SW 1271 (cell line): ENCODE measurements at places on chromosomes 5 and 9.

- DNase-seq: no peak
Observed at GRCh38 chr9:129968690-129969485, 74.1 kb downstream of the FNBP1 start.

- no peak for DNase-seq
Observed at GRCh38 chr5:109836280-109836679, 146.6 kb downstream of the MAN2A1 start.

- no peak for DNase-seq
Observed at GRCh38 chr5:1743061-1743768, 56.4 kb downstream of the MRPL36 start.

DNA sequence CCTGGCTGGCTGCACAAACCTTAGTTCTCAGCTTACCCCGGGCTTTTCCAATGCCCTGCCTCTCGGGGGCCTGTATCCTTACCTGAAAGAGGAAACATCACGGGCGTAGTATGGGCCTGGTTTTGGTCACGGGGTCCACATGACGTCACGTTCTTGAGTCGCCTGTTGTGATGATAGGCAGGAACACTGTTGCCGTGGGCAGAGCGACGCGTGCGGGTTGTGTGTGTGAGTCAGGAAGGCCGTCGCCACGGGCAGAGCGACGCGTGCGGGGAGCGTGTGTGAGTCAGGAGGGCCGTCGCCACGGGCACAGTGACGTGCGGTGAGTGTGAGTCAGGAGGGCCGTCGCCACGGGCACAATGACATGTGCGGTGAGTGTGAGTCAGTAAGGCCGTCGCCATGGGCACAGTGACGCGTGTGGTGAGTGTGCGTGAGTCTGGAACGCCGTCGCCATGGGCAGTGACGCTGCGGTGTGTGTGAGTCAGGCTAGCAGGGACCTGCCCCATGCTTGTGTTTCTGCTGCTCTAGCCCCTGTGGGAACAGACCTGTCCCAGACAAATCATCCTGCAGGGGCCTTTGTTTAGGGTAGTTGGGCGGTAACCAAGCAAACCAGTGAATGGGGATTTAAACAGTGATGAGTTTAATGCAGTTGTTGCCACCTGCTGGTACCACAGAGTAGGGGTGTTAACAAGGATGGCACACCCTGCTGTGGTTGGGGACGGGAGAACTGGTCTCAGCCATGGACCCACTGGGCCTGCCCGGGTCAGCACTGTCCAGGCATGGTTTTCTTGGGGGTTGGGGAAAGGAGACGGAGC, 19.8 kb downstream of the TRIP13 start:
- DNase-seq: peak; percentile 43

GRCh38 chr9:126631254-126631653, 17.5 kb downstream of the LMX1B start:
- DNase-seq: no peak

DNA sequence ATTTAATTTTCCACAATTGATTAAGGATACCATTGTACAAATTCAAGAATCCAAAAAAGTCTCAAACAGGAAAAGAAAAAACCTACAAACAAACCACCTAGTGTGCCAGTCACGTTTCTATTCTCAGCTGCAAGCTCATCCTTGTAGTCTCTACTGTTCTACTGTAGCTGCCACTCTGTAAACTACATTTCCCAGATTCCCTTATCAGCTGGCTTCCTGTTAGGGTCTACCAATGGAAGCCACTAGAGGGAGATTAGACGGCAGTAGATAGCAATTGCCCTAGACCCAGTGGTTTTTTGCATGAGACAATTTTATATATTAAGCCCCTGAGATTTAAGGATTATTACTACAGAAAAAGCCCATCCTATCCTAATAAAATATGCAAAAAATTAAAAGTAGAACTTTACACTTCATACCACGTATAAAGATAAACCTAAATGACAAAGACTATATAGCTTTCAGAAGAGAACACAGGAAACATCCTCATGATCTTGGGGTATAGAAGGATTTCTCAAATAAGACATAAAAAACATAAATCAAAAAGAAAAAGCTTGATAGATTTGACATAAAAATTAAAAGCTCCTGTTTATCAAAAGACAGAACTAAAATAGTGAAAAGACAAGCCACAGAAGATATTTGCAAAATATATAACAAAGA, 37.4 kb downstream of the P4HA2 start:
- DNase-seq: peak; percentile 86

- no peak for DNase-seq
Observed at GRCh38 chr5:132819468-132819867, 6.4 kb downstream of the SOWAHA start.
